Ovary (tissue), 10 donors: ENCODE measurements at places on chromosomes 7 and 10. TPM values are rescaled to one million over a fixed set of nuclear protein-coding genes. Genes with fewer than 3 reads are reported as not detected.
A peak's percentile ranks its signal among the peaks of the same experiment; 100 is the strongest.

GRCh38 chr7:136251826-136252225, 274.7 kb upstream of the MTPN start:
- no peak overlapping the region for H3K4me3 ChIP-seq
- DNase-seq, result no peak
- no peaks in the 10 kb centered on the region for H3K27me3 ChIP-seq
- no peak overlapping the region for H3K27ac ChIP-seq
- H3K36me3 ChIP-seq, result no peaks in the 10 kb centered on the region

- no peak overlapping the region for H3K4me3 ChIP-seq
- no peak overlapping the region for H3K27ac ChIP-seq
- H3K36me3 ChIP-seq, result no peaks in the 10 kb centered on the region
- H3K4me1 ChIP-seq, result peaks cover 2% of the 10 kb centered on the region
- peak; percentile 39 for DNase-seq
Observed at GRCh38 chr10:17910125-17910789, 41.5 kb upstream of the SLC39A12 start.

- DNase-seq, result no peak
- H3K4me1 ChIP-seq, result peaks cover 7% of the 10 kb centered on the region
- no peak overlapping the region for H3K4me3 ChIP-seq
- no peaks in the 10 kb centered on the region for H3K36me3 ChIP-seq
- no peak overlapping the region for H3K27ac ChIP-seq
- peaks cover 26% of the 10 kb centered on the region for H3K27me3 ChIP-seq
Observed at GRCh38 chr10:133328358-133329343, 8.0 kb downstream of the CALY start.

GRCh38 chr10:71848325-71849275, 2.5 kb downstream of the PSAP start:
- no peak overlapping the region for H3K4me3 ChIP-seq
- H3K36me3 ChIP-seq, result no peaks in the 10 kb centered on the region
- no peaks in the 10 kb centered on the region for H3K27me3 ChIP-seq
- no peak overlapping the region for H3K27ac ChIP-seq

GRCh38 chr10:110784198-110784597, 87.5 kb upstream of the PDCD4 start:
- no peak for DNase-seq
- H3K36me3 ChIP-seq, result no peaks in the 10 kb centered on the region
- H3K4me3 ChIP-seq, result no peak overlapping the region

DNA sequence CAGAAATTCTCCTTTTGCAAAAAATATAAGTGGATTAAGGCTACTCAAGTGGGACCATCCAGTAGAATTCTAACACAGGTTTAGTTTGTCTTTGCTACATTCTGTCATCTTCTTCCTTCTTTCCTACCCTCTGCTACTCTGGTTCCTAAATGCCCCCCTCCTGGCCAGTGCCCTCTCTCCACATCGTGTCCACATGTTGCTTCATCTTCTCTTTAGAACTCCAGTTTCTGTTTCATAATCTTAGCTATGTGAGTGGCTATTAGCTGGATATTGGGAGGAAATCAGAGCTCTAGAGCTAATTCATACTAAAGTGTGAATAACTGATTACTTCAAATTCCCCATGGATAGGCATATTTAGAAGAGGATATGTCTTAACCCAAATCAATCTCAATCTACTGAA, 528.5 kb downstream of the LRMDA start:
- H3K4me3 ChIP-seq, result no peak overlapping the region
- no peaks in the 10 kb centered on the region for H3K27me3 ChIP-seq
- no peak overlapping the region for H3K27ac ChIP-seq
- H3K36me3 ChIP-seq, result no peaks in the 10 kb centered on the region
- no peak for DNase-seq

GRCh38 chr10:5416981-5417380, 4.6 kb downstream of the NET1 start:
- no peak overlapping the region for H3K4me3 ChIP-seq
- no peaks in the 10 kb centered on the region for H3K27me3 ChIP-seq
- H3K27ac ChIP-seq, result no peak overlapping the region
- DNase-seq, result no peak

- no peaks in the 10 kb centered on the region for H3K36me3 ChIP-seq
- DNase-seq, result no peak
- H3K27ac ChIP-seq, result no peak overlapping the region
Observed at GRCh38 chr7:151805191-151805590, 71.7 kb downstream of the PRKAG2 start.

GRCh38 chr7:1544896-1545416, 11.0 kb downstream of the TMEM184A start:
- no peaks in the 10 kb centered on the region for H3K36me3 ChIP-seq
- no peak overlapping the region for H3K4me3 ChIP-seq
- no peak for DNase-seq
- H3K27me3 ChIP-seq, result no peaks in the 10 kb centered on the region
- no peak overlapping the region for H3K27ac ChIP-seq
- no peaks in the 10 kb centered on the region for H3K4me1 ChIP-seq

DNA sequence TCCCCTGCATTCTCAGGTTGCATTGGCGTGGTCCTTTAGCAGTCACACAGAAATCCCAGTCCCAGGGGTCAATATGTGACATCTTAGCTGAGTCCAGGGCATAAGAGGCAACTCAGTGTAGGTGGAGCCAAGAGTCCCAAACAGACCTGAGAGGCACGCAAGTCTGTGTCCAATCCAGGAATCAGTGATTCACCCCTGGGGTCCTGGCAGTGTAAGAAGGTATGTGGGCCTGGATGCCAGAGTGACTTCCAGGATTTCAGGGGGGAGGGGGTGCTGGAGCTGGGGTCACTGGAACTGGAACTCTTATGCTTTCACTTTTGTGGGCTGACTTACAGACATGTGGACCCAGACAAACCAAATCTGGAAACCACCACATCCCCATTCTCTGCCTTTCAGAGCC, 26.8 kb downstream of the FRMPD2 start:
- no peak overlapping the region for H3K27ac ChIP-seq
- no peak for DNase-seq
- H3K36me3 ChIP-seq, result no peaks in the 10 kb centered on the region
- no peaks in the 10 kb centered on the region for H3K27me3 ChIP-seq
- H3K4me3 ChIP-seq, result no peak overlapping the region

DNA sequence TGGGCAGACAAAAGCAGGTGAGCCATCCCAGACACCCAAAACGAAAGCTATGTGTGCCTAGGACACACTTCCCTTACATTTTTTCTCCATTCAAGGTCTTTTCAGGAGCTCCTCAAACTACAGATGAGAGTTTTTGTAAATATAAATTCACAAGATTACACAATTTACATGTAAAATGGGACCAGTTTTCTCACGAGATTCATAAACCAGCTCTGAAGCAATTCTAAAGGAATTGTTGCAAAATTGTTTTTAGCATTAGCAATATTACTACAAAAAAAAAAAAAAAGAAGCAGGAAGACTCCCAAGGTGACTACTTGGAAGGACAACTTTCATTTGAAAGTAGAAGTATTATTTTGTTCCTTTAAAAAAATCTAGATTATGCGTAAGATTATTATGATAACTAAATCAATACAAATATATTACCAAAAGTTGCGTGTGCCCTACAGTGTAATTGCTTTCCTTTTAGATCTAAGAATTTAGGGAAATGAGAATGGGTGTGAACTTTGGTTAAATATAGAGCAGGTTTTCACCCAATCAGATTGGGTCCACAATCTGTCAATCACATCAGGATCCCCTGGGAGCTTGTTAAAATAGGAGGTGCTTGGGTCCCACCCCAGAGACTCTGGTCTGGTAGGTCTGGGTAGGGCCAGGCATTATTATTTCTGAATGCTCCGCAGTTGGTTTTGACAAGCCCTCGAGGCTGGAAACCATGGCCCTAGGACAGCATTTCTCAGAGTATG, 72.2 kb downstream of the TBXAS1 start:
- H3K27ac ChIP-seq, result no peak overlapping the region
- no peak overlapping the region for H3K4me3 ChIP-seq
- H3K4me1 ChIP-seq, result no peaks in the 10 kb centered on the region
- H3K36me3 ChIP-seq, result no peaks in the 10 kb centered on the region

- H3K4me3 ChIP-seq, result no peak overlapping the region
- no peak for DNase-seq
- no peaks in the 10 kb centered on the region for H3K4me1 ChIP-seq
- no peak overlapping the region for H3K27ac ChIP-seq
- no peaks in the 10 kb centered on the region for H3K36me3 ChIP-seq
- H3K27me3 ChIP-seq, result no peaks in the 10 kb centered on the region
Observed at GRCh38 chr10:9262770-9263169, 1208.3 kb downstream of the GATA3 start.

DNA sequence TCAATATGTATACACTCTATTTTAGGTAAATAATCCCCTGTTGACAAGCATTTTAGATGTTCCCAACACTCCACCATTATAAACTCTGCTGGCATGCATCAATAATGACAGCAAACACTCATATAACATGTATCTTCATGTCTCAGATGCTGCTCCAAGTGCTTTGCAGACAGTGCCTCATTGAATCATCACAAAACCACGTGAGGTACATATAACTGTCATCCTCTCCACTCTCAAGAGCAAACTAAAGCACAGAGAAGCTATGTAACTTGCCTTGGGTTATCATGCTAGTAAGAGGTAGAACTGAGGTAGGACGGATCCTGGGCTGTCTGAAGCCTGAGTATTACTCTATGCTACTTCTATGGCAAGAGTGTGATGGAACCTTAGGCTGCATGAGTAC, 72.5 kb upstream of the GSDME start:
- no peak overlapping the region for H3K4me3 ChIP-seq
- DNase-seq, result no peak
- no peaks in the 10 kb centered on the region for H3K36me3 ChIP-seq
- no peak overlapping the region for H3K27ac ChIP-seq
- H3K27me3 ChIP-seq, result no peaks in the 10 kb centered on the region

- no peak for DNase-seq
- no peak overlapping the region for H3K27ac ChIP-seq
- no peaks in the 10 kb centered on the region for H3K4me1 ChIP-seq
- no peak overlapping the region for H3K4me3 ChIP-seq
- no peaks in the 10 kb centered on the region for H3K36me3 ChIP-seq
Observed at GRCh38 chr7:14389595-14389994, 400.1 kb upstream of the ETV1 start.

GRCh38 chr10:80598951-80599350, 61.2 kb downstream of the SH2D4B start:
- H3K4me3 ChIP-seq, result no peak overlapping the region
- H3K27me3 ChIP-seq, result no peaks in the 10 kb centered on the region
- H3K4me1 ChIP-seq, result no peaks in the 10 kb centered on the region
- H3K27ac ChIP-seq, result no peak overlapping the region

GRCh38 chr7:18320971-18321567, 174.5 kb upstream of the HDAC9 start:
- H3K4me1 ChIP-seq, result no peaks in the 10 kb centered on the region
- no peaks in the 10 kb centered on the region for H3K36me3 ChIP-seq
- no peak overlapping the region for H3K27ac ChIP-seq
- DNase-seq, result no peak
- H3K27me3 ChIP-seq, result no peaks in the 10 kb centered on the region

- H3K27ac ChIP-seq, result no peak overlapping the region
- H3K36me3 ChIP-seq, result no peaks in the 10 kb centered on the region
- H3K27me3 ChIP-seq, result no peaks in the 10 kb centered on the region
- H3K4me1 ChIP-seq, result peaks cover 24% of the 10 kb centered on the region
Observed at GRCh38 chr10:110842326-110842904, 29.3 kb upstream of the PDCD4 start.

DNA sequence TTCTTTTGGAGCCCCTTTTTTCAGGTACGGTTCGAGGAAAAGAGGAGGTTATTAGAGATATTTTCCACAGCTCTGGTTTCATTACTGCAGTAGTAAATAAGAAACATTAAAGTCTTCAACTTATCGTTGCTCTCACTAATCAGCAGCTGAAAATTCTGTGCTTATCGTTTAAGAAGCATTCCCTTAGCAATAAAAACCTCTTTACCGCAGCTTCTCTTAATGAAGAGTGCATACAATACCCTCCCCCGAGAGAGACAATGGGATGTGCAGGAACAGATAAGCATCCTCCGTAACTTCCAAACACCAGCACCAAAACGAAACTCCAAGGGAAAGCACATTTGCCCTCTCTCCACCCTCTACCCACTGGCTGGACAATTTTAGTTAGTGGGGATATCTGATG, 384.5 kb downstream of the NEBL start:
- H3K27ac ChIP-seq, result no peak overlapping the region
- H3K27me3 ChIP-seq, result no peaks in the 10 kb centered on the region
- H3K4me1 ChIP-seq, result peaks cover 2% of the 10 kb centered on the region
- no peaks in the 10 kb centered on the region for H3K36me3 ChIP-seq

GRCh38 chr7:12458520-12459131, 55.0 kb upstream of the VWDE start:
- H3K4me1 ChIP-seq, result no peaks in the 10 kb centered on the region
- no peaks in the 10 kb centered on the region for H3K27me3 ChIP-seq
- no peaks in the 10 kb centered on the region for H3K36me3 ChIP-seq
- H3K27ac ChIP-seq, result no peak overlapping the region

- no peaks in the 10 kb centered on the region for H3K27me3 ChIP-seq
- H3K4me3 ChIP-seq, result no peak overlapping the region
- no peak for DNase-seq
- no peaks in the 10 kb centered on the region for H3K36me3 ChIP-seq
- H3K4me1 ChIP-seq, result no peaks in the 10 kb centered on the region
- H3K27ac ChIP-seq, result no peak overlapping the region
Observed at GRCh38 chr10:133034092-133034491, 53.6 kb upstream of the ADGRA1 start.

GRCh38 chr7:92874567-92874966, 38.2 kb upstream of the CDK6 start:
- no peaks in the 10 kb centered on the region for H3K4me1 ChIP-seq
- no peak for DNase-seq
- H3K4me3 ChIP-seq, result no peak overlapping the region
- H3K36me3 ChIP-seq, result no peaks in the 10 kb centered on the region
- no peaks in the 10 kb centered on the region for H3K27me3 ChIP-seq
- no peak overlapping the region for H3K27ac ChIP-seq

GRCh38 chr10:102231357-102232318, 5.5 kb downstream of the ELOVL3 start:
- H3K36me3 ChIP-seq, result no peaks in the 10 kb centered on the region
- no peak overlapping the region for H3K4me3 ChIP-seq
- peaks cover 11% of the 10 kb centered on the region for H3K4me1 ChIP-seq
- no peak overlapping the region for H3K27ac ChIP-seq

DNA sequence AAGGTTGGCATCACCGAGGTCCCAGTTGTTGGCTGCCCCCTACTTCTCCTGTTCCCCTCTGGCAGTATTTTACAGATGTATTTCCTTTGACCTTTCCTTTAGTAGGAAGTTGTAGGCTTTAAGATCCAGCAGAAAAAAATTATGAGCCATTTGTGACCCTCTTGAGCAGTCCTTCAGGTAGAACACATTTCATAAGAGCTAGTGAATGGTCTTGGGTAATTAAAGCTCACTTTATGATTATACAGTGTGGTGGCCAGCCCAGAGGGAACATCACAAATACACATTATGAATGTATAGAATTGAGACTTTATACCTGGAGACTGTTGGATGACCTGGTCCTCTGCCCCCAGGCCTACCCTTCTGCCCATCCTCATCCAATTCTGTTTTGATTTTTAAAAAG, 57.0 kb downstream of the KAT6B start:
- no peak overlapping the region for H3K27ac ChIP-seq
- no peak for DNase-seq
- H3K27me3 ChIP-seq, result no peaks in the 10 kb centered on the region
- H3K4me1 ChIP-seq, result peaks cover 5% of the 10 kb centered on the region

The TWIST1 gene
- total RNA-seq, result 8.6 TPM

The SKAP2 gene
- 17.1 TPM for total RNA-seq

The EN2 gene
- total RNA-seq, result not detected

The GRB10 gene
- 27.8 TPM for total RNA-seq

The PIP gene
- not detected for total RNA-seq

The SPDYE2 gene
- not detected for total RNA-seq

The TRPV5 gene
- not detected for total RNA-seq

The SFRP4 gene
- total RNA-seq, result 52.7 TPM

The OR2A1 gene
- total RNA-seq, result 0.94 TPM

The SLC26A3 gene
- total RNA-seq, result not detected

The INSYN2A gene
- 0.18 TPM for total RNA-seq
